Stimulated activated CD8-positive, alpha-beta memory T cell treated with anti-CD3 and anti-CD28 coated beads, Interleukin-4, amount 100 ng/mL, for 1 hour (primary cell): ENCODE measurements at places on chromosomes 7 and 10.

DNA sequence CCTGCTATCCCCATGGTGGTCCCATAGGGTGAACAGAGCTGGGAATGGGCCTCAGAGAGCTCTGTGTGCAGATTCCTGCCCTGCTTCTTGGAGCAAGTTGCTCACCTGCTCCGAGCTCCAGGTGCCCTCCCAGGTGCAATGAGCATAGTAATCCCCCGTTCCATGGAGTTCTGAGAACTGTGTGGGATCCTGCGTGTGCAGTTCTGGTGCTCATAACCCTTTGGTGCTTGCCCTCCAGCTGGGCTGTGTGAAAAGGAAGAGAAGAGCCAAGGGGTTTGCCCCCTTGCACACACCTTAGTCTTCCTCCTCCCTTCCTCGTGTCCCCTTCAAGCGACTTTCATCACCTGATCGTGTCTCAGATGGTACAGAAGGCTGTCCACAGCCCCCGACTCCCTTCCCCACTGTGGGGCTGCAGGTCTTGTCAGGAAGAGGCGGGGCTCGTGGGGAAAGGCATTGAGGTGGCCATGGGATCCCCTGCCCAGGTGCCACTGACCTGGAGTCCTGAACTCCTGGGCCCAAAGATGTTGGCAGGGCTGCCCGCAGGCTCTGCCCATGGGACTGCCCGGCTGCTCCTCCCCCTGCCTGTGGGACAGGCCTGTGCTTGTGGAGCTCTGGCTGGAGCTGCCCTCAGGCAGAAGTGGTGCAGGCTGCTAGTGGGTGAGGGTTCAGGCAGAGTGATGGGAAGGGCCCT, 21.9 kb upstream of the ZNF488 start:
- no peak for DNase-seq

DNA sequence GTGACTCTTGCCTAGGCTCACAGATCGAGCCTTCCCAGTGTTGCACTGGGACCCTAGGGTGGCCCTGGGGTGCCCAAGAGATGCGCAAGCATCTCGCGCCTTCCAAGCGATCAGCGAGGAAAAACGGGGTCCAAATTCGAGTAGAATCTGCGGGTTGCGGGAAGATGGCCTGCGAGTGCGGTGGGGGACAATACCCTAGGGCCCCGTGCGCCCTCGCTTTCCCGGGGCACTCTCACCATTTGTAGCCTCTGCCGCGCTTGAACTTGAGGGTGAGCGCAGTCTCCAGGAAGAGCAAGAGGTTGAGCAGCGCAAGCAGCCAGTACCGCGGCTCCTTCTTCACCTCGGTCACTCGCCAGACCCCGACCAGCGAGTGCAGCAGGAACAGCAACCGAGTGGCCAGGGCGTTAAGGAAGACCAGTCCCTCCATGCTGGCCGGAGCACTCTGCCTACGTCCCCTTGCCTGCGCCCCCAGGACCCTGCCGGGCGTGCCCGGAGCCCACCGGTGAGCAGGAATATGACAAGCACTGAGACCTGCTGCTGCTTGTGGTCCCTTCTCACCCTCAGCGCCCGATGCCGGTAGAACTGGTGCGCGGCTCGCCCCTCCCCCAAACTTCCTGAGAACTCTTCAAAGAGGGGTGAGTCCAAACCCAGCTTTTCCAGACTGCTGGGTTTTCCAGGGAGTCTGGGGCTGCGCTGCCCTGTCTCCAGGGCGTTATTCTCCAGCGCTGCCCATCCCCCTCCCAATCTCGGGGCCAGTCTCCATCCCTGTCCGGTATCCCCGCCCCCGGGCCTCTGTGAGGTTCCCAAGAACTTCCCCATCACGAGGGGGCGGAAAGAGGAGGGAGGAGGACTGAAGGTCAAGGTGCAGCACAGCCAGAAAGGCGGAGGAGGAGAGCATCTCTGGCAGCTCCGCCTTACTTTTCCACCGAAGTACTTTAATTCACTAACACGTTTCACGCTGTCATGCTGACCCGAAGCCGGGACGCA, at the start of gene TMEM26:
Gene TMEM26, minus strand, starts transcription at position 727 of the 987 bp plus-strand sequence. Its CDS starts 300 bp downstream, at position 427.
- no peak for DNase-seq

GRCh38 chr10:58754469-58755339, 242.0 kb downstream of the BICC1 start:
- DNase-seq, result no peak

GRCh38 chr7:135206941-135207391, 4.4 kb downstream of the WDR91 start:
- DNase-seq, result no peak

GRCh38 chr10:58651040-58651439, 138.4 kb downstream of the BICC1 start:
- DNase-seq, result no peak

GRCh38 chr7:123746931-123747488, 1.8 kb downstream of the WASL start:
- no peak for DNase-seq
